ENCODE measurements at places on chromosomes 16 and 17.

GRCh38 chr17:47989159-47989558 is 18.2 kb downstream of the CDK5RAP3 start:
- no peak for DNase-seq

DNA sequence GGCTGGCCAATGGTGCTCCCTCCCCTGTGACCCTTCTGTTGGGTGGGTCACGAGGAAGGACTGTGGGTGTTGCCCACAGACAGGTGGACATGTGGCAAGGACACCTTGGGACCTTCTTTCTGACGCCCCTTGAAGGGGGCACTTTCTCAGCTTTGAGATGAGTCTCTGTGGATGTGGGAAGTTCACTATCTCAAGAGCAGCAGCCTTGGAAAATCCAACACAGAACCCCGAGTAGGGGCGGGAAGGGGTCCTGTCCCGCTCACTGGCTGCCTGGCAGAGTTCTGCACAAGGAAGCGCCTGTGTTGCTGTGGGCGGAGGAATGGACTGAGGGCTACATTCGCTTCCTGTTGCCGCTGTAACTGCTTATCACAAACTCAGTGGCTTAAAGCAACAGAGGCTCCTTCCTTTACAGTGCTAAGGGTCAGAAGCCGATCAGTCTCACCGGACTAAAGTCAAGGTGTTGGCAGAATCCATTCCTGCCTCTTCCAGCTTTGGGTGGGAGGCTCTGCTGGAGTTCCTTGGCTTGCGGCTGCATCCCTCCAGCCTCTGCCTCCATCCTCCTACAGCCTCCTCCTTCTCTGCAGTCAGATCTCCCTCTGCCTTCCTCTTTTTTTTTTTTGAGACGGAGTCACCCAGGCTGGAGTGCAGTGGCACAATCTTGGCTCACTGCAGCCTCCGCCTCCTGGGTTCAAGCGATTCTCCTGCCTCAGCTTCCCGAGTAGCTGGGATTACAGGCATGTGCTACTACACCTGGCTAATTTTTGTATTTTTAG is 305.2 kb downstream of the SEC14L1 start:
- no peak for DNase-seq

DNA sequence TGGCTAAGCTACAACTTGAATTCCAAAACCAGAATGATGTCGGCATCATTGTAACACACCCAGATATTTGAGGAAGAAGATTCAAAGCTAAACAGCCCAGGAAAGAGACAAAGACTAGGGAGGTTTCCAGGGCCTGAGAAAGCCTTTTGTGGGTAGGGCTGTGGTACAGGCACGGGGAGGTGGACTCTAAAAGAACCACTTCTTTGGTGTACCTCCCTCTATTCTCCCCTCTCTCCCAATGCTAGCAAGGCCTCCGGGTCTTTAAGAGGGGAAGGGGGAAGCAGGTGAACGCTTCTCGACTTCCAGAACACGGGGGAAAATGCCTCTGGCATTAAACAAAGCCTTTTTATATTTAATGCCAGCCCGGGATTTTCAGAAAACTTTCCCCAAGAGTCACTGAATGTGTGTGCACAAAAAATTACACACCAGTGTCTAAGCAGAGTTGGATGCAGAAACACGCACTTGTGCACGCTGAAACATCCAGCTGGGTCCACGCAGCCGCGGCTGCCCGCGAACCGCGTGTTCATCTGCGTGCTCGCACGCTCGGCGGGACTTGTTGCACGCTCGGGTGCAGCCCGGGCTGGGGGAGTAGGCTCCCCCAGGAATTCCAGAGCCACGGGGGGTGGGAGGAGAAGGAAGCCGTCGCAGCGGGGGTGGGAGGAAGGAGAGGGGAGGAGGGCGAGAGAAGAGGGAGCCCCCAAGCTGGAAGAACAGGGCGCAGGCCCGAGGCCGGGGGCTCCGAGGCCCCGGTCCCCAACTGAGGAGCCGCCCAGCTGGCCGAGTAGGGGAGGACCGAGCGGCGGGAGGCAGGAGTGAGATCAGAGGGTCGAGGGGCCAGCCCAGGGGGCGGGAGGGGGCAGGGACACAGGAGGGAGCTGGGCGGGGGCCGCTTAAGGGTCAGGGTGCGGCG is 20.1 kb upstream of the ZNF423 start:
- DNase-seq: no peak

DNA sequence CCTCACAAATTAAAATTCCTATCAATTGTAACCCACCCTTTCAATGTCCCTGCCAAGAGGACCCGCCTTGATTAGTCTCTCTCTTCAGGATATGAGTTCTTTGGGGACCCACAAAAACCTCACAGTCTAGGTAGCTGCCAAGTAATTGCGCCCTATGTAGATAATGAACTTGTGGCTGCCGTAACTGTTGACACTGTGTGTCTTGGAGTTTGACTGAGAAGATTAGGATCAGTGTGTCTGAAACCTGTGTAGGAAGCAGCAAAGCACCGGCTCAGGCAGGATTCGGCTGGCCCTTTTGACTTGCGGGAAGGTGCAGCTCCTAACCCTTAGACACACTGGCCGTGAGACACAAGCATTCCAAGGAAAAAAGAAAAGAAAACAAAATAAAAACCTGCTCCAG is 17.8 kb upstream of the SLC6A4 start:
- no peak for DNase-seq

- no peak for DNase-seq
These were observed 2.8 kb upstream of the SLFN11 start for GRCh38 chr17:35376245-35376644.

GRCh38 chr16:4085405-4085970 is 30.8 kb downstream of the ADCY9 start:
- no peak for DNase-seq

GRCh38 chr16:11398851-11399250 is 53.6 kb downstream of the RMI2 start:
- no peak for DNase-seq

- no peak for DNase-seq
These were observed 4.0 kb upstream of the PERCC1 start for GRCh38 chr16:1426734-1427471.

GRCh38 chr16:65044873-65045272 is 77.0 kb downstream of the CDH11 start:
- DNase-seq: no peak

DNA sequence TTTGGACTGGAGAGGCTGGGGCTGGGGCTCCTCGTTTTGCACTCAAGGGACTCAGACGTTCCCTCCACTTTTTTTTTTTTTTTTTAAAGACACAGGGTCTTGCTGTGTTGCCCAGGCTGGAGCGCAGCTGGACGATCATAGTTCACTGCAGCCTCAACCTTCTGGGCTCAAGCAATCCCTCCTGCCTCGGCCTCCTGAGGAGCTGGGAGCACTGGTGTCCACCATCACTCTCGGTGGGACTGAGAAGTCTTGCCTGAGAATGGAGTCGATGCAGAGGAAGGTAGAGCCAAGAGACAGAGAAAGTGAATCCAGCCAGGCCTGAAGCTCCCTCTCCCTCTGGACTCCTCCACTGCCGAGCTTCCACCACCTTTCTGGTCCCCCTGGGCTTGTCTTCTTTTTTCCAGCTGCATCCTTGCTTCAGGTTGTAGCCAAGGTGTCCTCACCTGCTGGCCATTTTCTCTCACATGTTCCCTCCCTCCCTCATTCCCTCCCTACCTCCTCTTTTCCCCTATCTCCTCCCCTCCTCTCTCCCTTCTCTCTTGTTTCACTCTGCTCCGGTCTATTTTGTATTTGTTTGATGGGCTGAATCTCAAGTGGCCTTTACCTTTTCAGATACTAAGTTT is 233.8 kb downstream of the SNX29 start:
- DNase-seq: no peak

DNA sequence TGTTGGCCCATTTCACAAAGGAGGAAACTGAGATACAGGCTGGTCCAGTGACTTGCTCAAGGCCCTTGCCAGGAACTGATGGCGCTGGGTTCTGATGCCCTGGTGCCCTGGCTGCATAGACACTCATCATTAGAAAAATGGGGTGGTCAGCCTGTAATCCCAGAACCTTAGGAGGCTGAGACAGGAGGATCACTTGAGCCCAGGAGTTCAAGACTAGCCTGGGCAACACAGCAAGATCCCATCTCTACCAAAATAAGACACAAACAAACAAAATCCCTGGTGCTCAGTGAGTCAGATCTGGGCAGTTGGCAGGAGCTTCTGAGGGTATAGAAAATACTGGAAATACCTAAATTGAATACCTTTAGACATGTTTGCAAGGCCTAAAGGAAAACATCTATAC is 41.1 kb upstream of the KIFC3 start:
- no peak for DNase-seq

DNA sequence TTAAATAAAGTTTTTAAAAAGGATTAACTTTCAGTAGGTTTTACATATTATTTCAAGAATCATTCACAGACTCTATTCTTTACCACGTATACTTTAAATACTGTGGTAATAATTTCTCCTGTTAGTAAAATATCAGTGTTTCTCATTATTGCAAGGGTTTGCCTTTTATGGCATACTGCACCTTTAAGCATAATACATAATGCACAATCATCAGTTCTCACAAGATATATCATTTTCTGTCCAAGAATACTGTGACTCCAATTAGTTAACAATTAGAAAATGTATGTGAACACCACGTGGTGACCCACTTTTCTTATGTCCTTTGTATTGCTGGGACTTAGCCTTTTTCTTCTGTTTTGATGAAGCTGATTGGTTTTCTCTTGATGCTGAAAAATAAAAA is 25.7 kb downstream of the NME2 start:
- no peak for DNase-seq

DNA sequence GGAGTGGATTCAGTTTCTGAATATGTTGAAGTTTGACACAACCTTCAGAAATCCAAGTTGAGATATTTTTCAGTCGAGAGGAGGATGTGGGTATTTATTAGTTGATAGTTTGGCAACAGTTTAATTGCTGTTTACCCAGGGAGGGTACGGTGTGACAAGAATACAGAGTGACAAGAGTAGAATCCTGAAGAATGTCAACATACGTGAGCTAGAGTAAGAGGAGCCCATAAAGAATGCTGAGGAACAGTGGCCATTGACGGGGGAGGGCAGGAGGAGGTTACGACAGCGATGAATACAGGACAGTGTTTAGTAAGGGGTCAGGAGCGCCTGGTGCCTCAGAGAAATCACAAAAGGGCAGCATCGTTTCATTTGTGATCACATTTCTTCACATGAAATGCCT is 76.5 kb downstream of the AATF start:
- no peak for DNase-seq

DNA sequence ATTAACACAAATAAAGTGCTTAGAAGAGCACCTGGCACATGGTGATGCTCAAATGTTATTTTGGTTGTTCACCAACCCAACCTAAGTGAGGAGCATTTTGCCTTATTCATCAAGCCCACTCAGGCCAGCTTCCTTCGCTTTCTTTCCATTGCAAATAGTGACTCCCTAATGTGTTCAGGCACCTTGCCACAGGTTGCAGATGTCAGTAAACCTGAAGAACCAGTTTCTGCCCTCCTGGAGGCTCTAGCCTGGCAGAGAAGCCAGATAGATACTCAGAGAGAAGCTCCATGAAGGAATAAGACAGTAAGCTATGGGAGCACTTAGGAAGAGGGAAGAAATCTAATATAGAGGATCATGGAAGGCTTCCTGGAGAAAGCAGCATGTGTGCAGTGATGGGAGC is 23.9 kb downstream of the GPR139 start:
- DNase-seq: no peak

GRCh38 chr16:1167276-1168107 is 14.6 kb downstream of the CACNA1H start:
- no peak for DNase-seq

DNA sequence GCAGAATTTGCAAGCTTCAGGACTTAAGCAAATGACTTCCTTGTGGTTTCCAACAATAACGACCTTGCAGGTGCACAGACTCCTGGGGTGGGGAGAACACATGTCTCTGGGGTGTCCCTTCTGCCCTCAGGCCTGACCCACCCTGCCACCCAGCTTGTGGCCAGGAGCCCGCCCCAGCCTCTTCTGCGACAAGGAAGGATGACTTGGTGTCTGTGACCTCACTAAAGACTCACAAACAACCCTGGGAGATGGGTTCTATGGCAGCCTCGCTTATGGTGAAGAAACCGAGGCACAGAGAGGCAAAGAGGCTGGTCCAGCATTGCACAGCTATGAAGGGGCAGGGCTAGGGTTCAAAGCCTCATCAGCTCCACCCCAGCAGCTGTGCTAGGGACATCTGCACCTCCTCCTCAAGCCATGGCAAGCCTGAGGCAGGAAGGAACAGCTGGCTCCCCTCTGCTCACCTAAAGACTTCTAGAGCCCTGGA is 2.6 kb downstream of the ATP2A3 start:
- no peak for DNase-seq

DNA sequence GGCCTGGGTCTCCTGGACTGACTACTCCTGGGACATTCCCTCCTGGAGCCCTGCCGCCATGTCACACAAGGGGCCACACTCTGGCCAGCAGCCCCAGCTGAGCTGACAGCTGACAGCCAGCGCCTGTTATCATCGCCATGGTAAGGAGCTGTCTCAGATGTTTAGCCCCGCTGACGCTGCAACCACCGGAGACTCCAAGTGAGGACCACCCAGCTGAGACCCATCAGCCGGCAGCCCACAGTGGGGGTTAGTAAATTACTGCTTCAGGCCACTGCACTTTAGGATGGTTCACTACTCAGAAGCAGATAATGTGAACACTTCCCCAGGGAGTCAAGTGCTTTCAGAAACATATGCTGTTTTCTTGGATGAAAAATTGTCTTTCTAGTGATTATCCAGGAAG is 14.6 kb upstream of the SPHK1 start:
- no peak for DNase-seq

DNA sequence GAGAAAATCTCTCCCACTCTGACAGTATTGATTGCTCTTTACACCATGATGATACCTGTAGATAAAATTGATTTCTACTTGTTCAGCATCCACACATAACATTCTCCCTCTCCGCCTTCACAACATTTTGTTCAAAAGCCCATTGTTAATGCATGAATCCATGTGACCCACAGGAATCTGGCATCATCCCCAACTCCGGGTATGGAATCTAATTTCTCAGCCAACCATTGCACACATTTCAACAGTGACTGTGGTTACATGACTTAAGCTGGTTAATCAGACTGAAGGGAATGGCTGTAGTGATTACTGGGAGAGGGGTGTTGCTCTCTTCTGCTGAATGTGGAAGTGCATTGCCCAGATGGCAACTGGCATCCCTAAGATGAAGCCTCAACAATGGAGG is 161.4 kb upstream of the C16orf82 start:
- DNase-seq: no peak

DNA sequence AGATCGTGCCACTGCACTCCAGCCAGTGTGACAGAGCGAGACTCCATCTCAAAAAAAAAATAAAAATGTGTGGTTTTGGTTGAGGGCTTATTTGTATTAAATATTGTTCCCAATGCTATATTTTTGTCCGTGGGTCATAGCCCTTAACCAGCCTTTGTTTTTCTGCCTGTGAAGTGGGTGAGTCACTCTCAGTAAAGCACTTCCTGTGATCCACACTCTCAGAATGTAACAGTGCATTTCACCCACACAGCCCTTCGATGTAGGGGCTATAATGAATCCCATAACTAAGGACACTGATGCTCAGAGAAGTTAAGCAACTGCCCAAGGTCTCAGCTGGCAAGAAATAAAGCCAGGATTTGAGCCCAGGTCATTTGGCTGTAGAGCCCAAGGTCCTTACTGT is 34.7 kb upstream of the POLR3E start:
- DNase-seq: no peak
